ENCODE measurements at places on chromosomes 12 and 14.

DNA sequence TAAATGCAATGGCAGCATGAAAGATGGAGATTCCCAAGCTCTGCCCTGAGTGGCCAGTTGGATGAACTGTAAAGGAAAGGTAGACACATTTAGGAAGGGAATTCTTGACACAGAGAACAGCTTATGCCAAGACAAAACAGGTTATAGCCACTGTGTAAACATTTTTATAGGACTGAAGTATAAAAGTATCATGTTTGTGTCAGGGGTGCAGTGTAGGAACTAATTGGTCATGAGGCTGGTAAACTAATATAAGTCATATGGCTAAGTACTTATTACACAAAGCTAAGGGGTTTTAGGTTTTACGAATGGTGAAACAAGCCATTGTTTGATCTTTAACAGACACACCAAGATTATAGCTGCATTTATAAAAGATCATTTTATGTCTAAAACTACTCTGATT, 207.7 kb upstream of the SLC16A7 start:
- DNase-seq, result no peak

DNA sequence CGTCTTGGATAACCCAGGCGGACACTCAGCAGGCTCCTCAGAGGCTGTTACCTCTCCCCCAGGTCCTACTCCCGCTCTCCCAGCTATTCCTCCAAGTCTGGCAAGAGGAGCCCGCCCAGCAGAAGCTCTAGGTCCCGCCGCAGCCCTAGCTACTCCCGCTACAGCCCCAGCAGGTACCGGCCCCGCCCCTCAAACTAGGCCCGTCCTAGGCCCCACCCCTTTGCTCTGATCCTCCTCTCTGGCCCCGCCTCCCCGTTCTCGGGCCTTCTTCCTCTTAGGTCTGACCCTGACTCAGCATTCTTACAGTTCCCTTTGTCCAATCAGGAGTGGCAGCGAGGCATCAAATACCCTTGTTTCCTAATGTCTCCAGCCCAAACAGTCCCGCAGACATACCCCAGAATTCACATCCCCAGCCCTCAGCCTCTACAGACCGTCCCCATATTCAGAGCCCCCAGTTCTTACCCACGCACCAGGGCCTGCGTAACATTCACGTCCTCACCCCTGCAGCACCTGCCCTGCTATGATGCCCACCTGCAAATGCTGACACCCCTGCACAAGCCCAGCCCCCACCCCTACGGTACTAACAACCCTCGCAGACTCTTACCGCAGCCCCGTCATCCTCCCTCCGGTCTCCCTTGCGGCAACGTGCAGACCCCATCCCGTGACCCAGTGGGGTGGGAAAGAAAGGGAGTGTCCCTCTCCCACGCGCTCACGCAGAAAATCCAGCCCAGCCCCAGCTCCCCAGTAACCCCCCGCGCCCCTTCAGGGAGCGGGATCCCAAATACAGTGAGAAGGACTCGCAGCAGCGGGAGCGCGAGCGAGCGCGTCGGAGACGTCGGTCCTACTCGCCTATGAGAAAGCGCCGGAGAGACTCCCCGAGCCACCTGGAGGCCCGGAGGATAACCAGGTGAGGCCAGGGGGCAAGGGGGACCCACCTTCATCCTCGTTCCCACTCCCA, 25.0 kb upstream of the HSPB8 start:
- DNase-seq, result no peak

DNA sequence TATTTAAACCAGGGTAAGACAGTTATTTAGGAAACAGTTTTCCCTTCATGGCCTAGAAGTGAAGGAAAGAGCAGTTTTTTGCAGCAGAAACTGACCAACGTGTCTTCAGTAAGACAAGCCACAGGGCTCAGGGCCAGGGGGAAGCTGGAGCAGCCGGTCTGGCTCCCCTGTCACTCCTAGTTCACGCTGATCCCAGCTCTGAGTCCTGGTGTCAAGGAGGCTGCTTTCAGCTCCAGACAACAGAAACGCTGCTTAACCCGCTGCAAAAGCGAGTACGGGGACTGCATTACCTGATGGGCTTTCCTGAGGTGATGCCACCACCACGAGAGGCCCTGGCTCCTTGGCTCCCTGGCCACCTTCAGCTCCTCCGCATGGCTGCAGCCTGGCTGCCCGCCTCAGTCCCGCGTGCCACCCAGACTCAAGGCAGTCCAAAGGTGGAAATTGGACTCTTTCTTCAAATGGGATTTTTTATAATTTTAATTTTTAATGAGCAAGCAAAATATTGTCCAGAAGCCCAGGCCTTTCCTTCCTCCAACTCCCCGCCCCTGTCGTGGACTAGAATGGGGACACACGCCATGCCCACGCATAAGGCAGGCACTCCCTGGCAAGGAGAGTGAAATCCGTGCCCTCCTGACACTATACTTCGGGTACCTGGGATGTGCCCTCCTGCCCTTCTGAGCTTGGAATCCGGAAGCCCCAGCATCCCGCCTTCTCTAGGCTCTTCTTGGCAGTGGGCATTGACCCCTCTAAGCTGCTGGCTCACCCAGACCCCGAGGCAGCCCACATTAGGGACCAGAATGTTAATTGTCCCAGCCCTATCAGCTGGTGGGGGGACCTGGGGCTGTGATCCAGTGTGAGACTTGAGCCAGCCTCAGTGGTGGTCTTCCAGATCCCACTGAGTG, 85.0 kb downstream of the PAPOLA start:
- peak; percentile 33 for DNase-seq

DNA sequence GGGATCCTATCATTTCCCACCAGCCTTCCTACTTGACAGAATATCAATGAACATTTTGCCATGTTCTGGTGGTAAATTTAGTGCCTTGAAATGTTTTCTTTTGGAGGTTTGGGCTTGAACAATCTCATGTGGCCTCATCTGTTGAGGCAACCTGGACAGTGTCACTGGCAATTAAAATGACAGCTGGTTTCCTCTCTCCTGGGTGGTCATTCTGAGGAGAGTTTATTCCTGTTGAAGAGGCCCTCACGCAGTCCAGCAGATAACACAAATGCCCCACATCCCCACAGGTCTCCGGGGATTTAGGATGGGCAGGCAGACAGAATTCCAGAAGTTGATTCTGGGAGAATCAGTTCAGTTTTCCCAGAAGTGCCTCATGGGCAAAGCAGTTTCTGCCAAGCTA, 41.9 kb downstream of the MMAB start:
- DNase-seq, result no peak

DNA sequence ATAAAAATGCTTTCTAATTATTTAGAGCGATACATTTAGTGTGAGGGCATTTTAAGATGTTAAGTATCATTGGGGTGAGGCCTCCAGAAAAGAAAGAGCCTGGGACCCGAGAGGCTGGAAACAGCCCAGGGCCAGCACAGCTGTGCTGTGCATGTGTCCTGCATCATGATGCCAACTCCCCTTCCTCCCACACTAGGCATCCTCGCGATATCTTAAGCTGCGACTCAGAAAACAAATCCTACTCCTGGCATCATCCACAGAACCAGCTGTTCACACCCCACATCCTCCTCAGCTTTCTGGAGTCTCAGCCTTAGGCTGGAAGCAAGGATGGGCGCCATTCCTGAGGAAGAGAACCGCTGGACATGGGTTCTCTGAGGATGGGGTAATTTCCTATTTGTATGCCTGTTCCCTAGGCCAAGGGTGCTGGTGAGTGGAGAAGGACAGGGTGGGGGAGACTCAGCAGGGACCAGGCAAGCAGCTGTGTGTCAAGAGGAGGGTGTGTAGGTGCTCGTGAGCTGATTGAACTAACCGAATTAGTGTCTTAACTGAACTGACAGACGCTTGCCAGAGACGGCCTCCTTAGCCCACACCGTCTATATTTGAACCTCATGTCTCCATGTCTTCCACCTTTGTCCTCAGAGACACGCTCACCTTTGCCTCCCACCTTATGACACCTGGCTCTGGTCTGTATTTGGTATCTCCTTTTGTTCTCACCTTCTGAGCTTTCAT, 15.6 kb upstream of the MCRS1 start:
- DNase-seq, result no peak

DNA sequence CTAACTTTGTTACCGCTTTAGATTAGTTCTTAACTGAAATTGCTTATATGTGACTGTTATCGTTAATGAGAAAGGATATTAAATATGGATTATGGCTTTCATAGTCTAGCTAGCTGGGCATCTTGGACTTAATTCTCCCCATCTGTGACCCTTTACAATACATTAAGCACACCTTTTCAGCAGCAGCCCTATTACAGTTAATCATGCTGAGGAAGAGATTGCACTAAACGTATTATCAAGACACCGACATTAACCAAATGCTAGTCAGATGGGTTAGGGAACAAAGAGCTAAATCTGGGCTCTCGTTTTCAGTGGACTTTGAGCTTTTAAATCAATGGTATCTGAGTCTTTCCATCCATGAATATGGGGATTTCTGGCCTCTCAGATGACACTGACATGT, 447.5 kb upstream of the DCN start:
- DNase-seq, result no peak

DNA sequence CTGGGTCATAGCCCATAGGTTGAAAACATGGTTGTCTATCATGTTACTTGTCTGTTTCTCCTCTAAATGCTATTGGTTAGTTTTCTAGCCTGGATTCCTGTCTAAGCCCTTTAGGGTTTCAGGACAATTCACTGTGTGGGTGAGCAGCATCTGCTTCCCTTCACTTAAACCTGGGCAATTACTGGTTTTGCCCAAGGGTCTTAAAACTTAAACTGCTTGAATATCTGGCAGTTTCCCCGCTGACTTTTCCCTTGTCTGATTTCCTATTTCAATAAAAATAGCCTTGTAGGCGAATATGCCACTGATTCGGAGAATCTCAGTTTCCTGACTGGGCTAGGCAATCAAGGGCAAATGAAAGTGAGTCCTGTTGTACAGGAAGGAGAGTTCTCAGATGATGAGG, 138.7 kb upstream of the FGD4 start:
- no peak for DNase-seq

DNA sequence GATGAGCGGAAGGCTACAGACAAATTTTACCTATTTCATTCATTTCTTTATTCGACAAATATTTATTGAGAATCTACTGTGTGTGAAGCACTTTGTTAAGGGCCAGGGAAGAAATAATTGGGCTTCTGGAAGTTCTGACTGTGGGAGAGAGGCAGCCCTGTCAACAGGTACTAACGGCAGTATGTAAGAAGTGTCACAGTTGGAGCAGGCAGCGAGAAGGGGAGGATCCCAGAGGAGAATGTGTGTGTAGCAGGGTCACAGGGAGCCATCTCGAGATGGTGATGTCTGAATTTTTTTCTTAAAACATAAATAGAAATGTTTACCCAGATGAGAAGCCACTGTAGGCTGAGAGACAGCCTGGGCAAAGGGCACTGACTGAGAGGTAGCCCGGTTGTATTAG, 163.3 kb upstream of the SLC38A2 start:
- no peak for DNase-seq

- no peak for DNase-seq
Observed at GRCh38 chr12:105175397-105175990, 60.5 kb downstream of the APPL2 start.

DNA sequence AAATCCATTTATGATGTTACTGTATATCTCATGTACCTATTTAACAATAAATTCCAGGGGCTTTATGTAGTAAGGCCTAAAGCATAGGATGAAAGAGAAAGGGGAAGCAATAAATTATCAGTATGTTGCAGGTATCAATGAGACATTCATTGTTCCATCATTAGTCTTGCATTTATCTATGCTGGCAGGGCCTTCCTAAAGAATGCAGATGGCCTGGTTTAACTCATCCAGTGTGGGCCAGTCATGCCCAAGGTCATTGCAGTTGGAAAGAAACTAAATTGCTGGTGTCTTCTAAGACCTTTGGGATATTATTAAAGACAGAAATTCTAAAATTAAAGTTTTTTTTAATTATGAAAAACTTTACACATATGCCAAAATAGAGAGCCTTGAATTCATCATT, 98.3 kb downstream of the AVPR1A start:
- DNase-seq, result no peak

DNA sequence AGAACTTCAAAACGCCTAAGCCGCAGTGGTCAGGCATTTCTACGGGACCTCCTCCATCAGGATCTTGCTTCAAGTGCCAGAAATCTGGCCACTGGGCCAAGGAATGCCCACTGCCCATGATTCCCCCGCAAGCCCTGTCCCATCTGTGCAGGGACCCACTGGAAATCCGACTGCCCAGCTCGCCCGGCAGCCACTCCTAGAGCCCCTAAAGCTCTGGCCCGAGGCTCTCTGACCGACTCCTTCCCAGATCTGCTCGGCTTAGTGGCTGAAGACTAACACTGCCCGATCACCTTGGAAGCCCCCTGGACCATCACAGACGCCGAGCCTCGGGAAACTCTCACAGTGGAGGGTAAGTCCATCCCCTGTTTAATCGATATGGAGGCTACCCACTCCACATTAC, 1113.0 kb upstream of the TMEM132C start:
- DNase-seq, result no peak

GRCh38 chr12:109741286-109741969, 27.8 kb downstream of the FAM222A start:
- DNase-seq, result no peak

- DNase-seq, result no peak
Observed at GRCh38 chr12:52546126-52546525, 6.8 kb downstream of the KRT71 start.

- DNase-seq, result no peak
Observed at GRCh38 chr14:70670992-70671651, 29.4 kb downstream of the TTC9 start.

- DNase-seq, result no peak
Observed at GRCh38 chr12:51377099-51377984, 13.9 kb downstream of the GALNT6 start.

DNA sequence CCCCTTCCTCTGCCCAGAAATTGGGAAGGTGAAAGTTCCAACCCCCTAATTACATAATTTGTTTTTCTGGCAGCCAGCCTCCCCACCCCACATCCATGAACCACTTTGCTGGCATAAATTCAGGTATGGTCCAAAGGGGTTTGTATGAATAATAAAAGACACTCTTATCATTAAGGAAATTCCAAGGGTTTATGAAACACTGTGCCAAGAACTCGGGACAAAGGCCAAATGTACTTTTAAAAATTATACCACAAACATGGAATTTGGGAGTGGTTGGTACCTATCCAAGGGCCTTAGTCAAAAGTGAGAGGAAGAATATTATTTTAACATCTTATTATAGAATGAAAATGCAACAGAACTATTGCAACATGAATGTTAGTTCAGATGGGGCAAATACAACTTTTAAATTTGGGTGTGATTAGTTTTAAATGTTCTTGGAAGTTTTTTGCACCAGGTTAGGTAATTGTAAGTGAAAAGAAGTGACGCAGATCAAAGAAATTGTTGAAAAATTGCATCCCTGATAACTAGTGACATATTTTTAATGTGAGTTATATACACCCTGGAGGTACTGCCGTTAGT, 217.8 kb downstream of the TMEM117 start:
- DNase-seq, result no peak

- DNase-seq, result no peak
Observed at GRCh38 chr12:110171636-110172035, 47.5 kb downstream of the IFT81 start.

- no peak for DNase-seq
Observed at GRCh38 chr12:78599366-78599765, 265.2 kb upstream of the SYT1 start.
